ENCODE measurements at places on chromosomes 4 and X. TPM values are rescaled to one million over a fixed set of nuclear protein-coding genes. Genes with fewer than 3 reads are reported as not detected.

CFAP99 gene
- total RNA-seq, result under 0.01 TPM

SPP1 gene
- 0.32 TPM for total RNA-seq

STK26 gene
- total RNA-seq, result 36.2 TPM

TMEM154 gene
- 10.8 TPM for total RNA-seq

GPC4 gene
- 0.76 TPM for total RNA-seq

CCDC160 gene
- total RNA-seq, result not detected

CTSO gene
- total RNA-seq, result 31.1 TPM

Measured in articular chondrocyte of knee joint (primary cell).